ENCODE measurements at places on chromosomes 5 and 9.

GRCh38 chr5:95759634-95760033 is 28.5 kb downstream of the RHOBTB3 start:
- no peak for DNase-seq

DNA sequence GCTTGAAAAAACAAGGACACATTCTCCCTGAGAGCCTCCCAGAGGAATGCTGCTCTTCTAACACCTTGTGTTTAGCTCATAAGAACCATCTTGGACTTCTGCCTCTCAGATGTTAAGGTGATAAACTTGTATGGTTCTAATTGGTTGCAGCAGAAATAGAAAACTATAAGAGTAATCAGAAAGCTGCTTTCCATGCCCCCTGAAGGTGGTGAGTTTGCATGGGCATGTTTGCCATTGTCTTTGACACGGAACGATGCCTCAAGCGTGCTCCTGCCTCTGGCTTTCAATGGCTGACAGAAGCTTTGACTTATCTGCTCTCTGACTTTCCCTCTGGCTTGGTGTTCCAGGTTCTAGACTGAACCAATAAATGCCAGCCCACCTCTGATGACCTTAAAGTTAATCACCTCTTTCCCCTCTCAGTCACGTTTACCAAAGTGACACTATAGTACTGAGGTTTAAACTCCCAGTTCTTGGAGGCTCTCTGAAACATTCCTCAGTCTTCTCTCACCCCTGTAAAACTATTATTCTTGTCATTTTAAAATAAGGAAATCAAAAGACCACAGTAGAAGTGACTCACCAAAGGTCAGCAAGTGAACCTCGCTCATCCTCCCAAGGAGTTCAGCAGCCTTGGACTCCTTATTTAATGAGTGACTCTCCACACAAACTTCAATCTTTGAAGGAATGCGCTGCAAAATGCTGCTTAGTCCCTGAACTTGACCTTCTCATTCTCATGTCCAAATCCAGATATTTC is 103.6 kb downstream of the PIK3R1 start:
- no peak for DNase-seq

DNA sequence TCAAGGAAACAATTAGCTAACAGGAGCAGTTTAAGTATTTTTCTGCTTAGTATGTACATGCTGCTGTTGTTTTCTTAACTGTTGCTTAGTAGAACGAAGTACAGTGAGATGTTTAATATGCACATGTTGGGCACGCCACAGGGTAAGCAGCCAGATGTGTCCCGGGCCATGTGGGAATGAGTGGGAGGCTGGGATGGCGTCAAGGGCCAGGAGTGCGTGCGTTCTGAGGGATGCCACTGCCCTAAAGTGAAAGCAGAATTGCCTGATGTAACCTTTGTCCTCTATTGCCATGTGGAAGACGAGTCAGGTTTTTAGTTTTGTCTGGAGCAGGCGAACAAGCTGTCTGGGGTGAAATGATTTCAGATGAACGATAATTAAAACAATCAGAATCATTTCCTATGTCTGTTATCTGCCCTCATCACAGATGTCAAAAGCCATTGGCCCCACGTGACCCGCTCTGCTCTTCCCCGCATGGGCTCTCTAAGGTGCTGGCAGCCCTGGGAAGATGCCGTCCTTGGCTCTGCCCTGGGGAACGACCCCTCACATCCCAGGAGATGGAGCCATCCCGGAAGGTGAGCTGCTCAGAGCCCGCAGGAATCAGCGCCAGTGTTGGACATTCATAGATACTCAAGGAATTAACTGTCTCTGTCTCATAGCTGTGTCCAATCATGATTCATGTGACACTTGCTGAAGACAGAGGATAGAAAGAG is 356.6 kb upstream of the IRX4 start:
- DNase-seq, result no peak

DNA sequence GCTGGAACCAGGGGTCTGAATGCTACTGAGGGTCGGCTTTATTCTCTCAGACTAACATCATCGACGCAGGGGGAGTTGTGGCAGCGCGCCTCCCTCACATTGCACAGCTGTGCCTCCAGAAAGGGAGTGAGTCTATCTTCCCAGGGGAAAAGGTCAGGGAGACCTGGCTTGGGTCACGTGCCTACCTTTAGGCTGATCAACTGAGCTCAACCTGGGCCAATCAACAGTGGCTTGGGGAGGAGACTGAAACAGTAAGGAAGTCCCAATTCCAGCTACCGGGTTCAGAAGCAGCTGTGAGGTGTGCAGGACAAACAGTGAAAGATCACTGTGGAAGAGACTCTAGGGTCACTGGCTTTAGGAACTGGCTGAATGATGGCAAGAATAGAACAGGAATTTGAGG is 14.3 kb downstream of the SNX30 start:
- DNase-seq, result no peak

DNA sequence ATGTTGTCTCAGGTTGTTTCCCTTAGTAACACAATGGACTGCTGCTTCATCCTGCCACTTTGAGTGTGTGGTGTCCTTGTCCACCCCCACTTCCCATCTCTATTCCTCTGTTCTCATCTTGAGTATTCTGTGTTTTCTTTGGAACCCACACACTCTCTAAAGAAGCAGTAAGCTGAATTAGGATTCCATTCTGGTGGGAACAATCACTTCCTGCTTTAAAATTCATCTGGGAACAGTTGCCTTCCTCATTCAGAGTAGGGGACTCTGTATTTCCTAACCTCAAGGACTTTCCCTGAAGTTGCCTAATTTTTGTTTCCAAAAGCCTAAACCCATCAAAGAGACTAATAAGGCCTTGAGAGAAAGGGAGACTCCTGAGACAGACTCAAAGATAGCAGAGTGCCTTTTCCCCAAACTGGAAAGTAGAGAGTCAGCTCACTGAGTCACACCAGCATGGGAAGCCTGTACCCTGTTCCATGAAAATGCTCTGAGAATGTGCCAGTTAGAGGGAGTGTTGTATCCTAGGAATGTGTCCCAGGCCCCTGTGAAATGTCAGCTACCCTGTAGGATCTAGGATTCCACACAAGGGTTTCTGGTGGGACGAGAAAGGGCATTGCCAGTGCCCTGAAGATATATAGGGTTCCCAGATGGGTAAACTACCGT is 63.6 kb downstream of the CCDC192 start:
- DNase-seq, result no peak

GRCh38 chr5:75405296-75405695 is 68.3 kb downstream of the HMGCR start:
- DNase-seq, result no peak

DNA sequence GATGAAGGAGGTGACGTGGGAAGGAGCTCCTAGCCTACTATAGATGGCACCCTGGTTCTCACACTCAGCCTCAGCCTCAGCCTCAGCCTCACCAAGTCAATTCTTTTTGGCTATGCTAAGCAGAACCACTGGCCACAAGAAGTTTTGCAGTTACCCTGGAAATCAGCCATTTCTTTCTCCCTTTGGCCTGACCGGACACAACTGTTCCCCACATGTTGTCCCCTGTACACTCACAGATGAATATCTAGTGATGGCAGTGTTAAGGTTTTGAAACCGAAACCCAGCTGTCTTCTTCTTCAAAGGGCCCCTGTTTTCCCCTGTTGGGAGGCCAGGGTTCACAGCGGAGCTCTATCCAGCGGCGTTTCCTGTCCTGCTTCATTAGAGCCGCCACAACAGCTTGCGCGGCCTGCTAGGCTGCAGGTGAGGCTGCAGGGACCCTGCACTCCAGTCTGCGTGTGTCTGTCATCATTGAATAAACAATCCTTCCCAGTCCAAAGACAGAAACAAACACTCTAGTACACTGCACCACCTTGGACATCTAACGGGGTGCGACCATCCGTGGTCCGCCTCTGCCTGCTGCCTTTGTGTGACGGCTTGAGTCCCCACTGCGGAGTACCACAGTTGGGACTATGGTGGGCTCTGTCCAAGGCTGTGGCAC is 250.5 kb downstream of the DENND1A start:
- DNase-seq, result peak; percentile 13

- no peak for DNase-seq
Measured at GRCh38 chr5:147648597-147648996, 133.9 kb downstream of the JAKMIP2 start.

- no peak for DNase-seq
Measured at GRCh38 chr5:95718203-95718602, 12.9 kb upstream of the RHOBTB3 start.

DNA sequence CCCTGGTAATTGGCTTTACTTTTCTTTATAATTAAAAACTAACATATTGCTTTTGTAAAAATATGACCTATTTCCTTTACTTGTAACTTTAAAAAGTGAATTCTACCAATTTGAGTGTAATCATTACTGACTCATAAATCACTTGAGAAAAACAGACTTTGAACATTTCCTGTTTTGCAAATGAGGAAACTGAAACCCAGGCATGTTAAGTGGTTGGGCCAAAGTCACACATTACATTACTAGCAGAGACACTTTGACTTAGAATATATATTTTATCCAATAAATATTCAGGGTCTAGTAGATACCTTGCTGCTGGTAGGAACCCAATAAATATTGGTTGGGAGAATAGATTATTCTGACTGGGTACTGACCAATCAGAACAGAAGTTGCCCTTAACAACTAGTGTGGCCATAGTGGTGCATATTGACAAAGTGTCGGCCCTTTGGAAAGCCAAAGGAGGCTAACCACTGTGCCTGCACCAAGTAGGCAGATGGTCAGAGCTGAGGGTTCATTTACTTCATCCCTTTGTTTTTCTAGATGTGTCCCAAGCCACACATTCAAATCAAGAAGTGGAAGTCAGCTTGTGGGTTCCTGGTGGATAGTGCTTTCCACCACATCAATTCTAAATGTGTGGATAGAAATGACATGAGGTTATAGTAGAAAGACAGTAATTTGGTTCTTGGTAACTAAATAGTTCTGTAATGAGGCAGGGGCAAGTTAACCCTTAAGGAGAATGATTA is 365.1 kb upstream of the RIOK2 start:
- no peak for DNase-seq

- DNase-seq, result no peak
Measured at GRCh38 chr5:43106290-43106638, 14.4 kb upstream of the ZNF131 start.

DNA sequence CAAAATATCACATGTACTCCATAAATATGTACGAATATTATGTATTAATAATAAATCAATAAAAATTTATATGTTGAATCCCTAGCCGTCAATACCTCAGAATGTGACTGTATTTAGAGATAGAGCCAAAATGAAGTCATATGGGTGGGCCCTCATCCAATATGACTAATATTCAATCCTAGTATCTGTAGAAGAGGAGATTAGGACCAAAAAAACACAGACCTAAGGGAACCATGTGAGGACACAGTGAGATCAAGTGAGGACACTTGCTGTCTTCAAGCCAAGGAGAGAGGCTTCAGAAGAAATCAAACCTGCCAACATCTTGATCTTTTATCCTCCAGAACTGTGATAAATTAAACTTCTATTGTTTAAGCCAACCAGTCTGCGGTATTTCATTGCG is 3.7 kb upstream of the AMACR start:
- DNase-seq, result no peak

- peak; percentile 24 for DNase-seq
Measured at GRCh38 chr9:16505199-16505598, 365.3 kb downstream of the BNC2 start.

DNA sequence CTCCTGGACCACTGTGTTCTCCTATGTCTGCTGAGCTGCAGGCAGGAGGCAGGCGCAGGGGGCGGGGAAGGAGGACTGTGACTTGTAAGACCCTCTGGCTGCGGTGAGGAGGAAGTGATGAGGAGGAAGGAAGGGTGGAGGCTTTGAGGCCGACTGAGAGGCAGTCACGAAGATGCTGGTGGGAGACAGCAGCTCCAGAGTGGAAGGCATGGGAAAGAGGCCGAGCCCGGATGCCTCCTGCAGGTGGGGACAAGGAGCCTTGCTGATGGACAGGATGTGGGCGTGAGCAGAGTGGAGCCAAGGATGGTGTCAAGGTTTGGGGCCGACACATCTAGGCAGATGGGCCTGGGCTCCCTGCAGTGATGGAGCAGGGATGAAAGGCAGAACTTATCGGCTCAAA is 74.3 kb upstream of the ICE1 start:
- no peak for DNase-seq

- no peak for DNase-seq
Measured at GRCh38 chr5:143297756-143298155, 105.7 kb downstream of the NR3C1 start.

Measured in right lung (tissue), 10 donors.